ENCODE measurements at places on chromosomes 4 and X. TPM values are rescaled to one million over a fixed set of nuclear protein-coding genes. Genes with fewer than 3 reads are reported as not detected.

RHOH gene
- total RNA-seq, result not detected

HTRA3 gene
- 1.1 TPM for total RNA-seq

TRIM75 gene
- total RNA-seq, result not detected

STAP1 gene
- not detected for total RNA-seq

FAAH2 gene
- 0.11 TPM for total RNA-seq

GJB1 gene
- total RNA-seq, result 5.7 TPM

BST1 gene
- 14.3 TPM for total RNA-seq

DCAF8L2 gene
- 0.05 TPM for total RNA-seq

RTL5 gene
- 0.27 TPM for total RNA-seq

REELD1 gene
- total RNA-seq, result not detected

ACTRT1 gene
- not detected for total RNA-seq

CYLC1 gene
- total RNA-seq, result not detected

CFAP299 gene
- total RNA-seq, result not detected

MEPE gene
- not detected for total RNA-seq

Data from A375 (cell line).